ENCODE measurements at places on chromosomes 13 and 19. TPM values are rescaled to one million over a fixed set of nuclear protein-coding genes. Genes with fewer than 3 reads are reported as not detected.
A peak's percentile ranks its signal among the peaks of the same experiment; 100 is the strongest.

SIX5 gene
- 50.8 TPM for total RNA-seq

CHST8 gene
- 0.92 TPM for total RNA-seq

ZNF486 gene
- total RNA-seq: 26.9 TPM

HCN2 gene
- not detected for total RNA-seq

IGFL3 gene
- total RNA-seq: not detected

ZNF234 gene
- total RNA-seq: 10.9 TPM

GRCh38 chr13:113922412-113923118 is 51.3 kb downstream of the C13orf46 start:
- H3K4me1 ChIP-seq: no peaks in the 10 kb centered on the region
- no peaks in the 10 kb centered on the region for H3K36me3 ChIP-seq
- DNase-seq: no peak
- no peak overlapping the region for H3K4me3 ChIP-seq

- no peaks in the 10 kb centered on the region for H3K36me3 ChIP-seq
- DNase-seq: peak; percentile 93
- H3K4me3 ChIP-seq: no peak overlapping the region
- peaks cover 63% of the 10 kb centered on the region for H3K4me1 ChIP-seq
- peak overlapping the region; percentile 92 for H3K27ac ChIP-seq
Measured at GRCh38 chr13:25910991-25911419, 140.8 kb downstream of the SHISA2 start.

GRCh38 chr13:85287528-85287927 is 511.7 kb downstream of the SLITRK6 start:
- H3K4me3 ChIP-seq: no peak overlapping the region
- H3K36me3 ChIP-seq: no peaks in the 10 kb centered on the region
- no peak for DNase-seq
- no peaks in the 10 kb centered on the region for H3K4me1 ChIP-seq

DNA sequence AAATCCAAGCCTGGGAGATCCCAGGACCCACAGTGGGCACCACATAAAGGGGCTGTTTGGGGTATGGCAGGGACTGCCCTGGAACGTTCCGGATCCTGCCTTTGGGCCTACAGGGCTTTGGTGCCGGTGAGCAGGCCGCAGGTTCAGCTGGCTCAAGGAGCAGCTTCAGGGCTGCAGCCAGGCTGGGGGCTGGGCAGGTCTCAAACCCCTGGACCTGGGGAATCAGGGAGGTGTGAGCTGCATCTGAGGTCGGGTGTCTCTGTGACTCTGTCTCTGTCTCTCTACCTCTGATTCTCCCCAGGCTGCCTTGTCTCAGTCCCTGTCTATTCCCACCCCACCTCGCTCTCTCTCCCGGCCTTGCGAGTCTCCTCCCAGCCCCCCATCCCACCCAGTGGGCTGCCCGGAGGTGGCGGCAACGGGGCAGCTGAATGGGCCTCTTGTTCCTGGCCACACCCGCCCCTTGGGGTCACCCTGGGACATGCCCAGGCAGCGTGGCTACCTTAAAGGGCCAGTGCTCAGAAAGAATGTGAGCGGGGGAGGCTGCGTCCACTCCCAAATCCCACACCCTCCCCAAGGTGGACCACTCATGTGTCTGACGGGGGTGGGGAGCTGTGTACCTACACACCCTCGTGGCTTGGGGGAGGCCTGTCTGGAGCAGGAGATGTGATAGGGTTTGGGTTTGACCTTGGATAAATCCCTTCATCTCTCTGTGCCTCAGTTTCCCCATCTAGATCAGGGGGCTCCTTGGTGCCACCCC is 31.1 kb downstream of the NFIC start:
- H3K27me3 ChIP-seq: peaks cover 13% of the 10 kb centered on the region
- no peaks in the 10 kb centered on the region for H3K4me1 ChIP-seq
- H3K27ac ChIP-seq: no peak overlapping the region
- no peak overlapping the region for H3K4me3 ChIP-seq
- peak; percentile 30 for DNase-seq

- no peaks in the 10 kb centered on the region for H3K4me1 ChIP-seq
- H3K27me3 ChIP-seq: no peaks in the 10 kb centered on the region
- DNase-seq: no peak
- no peaks in the 10 kb centered on the region for H3K36me3 ChIP-seq
- H3K27ac ChIP-seq: no peak overlapping the region
- no peak overlapping the region for H3K4me3 ChIP-seq
Measured at GRCh38 chr19:43610493-43610892, 1.4 kb upstream of the SRRM5 start.

GRCh38 chr13:76886292-76887075 is at the start of gene KCTD12:
Gene KCTD12, minus strand, starts transcription at chr13:76886405. Its CDS starts 257 bp downstream, at chr13:76886148.
- H3K27me3 ChIP-seq: peaks cover 83% of the 10 kb centered on the region
- H3K36me3 ChIP-seq: no peaks in the 10 kb centered on the region
- peak; percentile 93 for DNase-seq
- peak within 1 kb of the TSS; percentile 68 for H3K4me3 ChIP-seq

GRCh38 chr19:45613926-45614725 is 12.1 kb upstream of the GPR4 start:
- no peaks in the 10 kb centered on the region for H3K27me3 ChIP-seq
- H3K4me1 ChIP-seq: peaks cover 4% of the 10 kb centered on the region
- no peak for DNase-seq
- H3K36me3 ChIP-seq: no peaks in the 10 kb centered on the region

- no peak overlapping the region for H3K4me3 ChIP-seq
- no peak overlapping the region for H3K27ac ChIP-seq
- no peaks in the 10 kb centered on the region for H3K27me3 ChIP-seq
- H3K36me3 ChIP-seq: no peaks in the 10 kb centered on the region
Measured at GRCh38 chr13:23288564-23288963, 107.8 kb downstream of the SGCG start.

- no peak overlapping the region for H3K4me3 ChIP-seq
- H3K36me3 ChIP-seq: no peaks in the 10 kb centered on the region
Measured at GRCh38 chr19:5837761-5838352, 1.6 kb downstream of the FUT6 start.

DNA sequence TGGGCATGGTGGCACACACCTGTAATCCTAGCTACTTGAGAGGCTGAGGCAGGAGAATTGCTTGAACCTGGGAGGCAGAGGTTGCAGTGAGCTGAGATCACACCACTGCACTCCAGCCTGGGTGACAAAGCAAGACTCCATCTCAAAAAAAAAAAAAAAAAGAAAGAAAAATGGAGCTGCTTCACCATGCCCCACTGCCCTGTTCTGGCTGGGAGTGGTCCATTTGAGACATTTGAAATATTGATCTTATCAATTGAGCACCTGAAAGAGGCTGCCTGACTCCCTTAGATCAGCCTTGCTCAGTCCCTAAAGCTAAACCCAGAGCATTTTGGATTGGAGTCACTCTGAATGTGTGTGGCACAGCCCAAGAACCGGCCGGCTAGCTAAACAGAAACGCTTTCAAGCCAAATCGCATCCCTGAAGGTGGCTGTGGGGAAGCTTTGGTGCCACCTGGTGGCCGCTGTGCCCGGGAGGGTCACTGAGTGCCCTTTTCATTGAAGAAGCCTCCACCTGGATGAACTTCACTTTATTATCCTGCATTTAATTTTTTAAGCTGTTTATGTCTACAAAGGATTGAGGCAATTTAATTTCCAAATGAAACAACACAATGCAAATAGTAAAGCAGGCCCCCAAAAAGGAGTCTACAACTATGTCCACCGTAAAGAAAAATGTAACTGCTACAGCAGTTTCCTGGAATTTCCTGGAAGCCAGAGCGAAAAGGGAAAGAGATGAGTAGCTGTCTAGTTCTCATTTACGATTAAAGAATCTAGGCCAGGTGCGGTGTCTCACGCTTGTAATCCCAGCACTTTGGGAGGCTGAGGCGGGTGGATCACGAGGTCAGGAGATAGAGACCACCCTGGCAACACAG is 53.1 kb upstream of the SERPINE3 start:
- peak; percentile 88 for DNase-seq
- no peak overlapping the region for H3K27ac ChIP-seq
- no peak overlapping the region for H3K4me3 ChIP-seq
- H3K27me3 ChIP-seq: no peaks in the 10 kb centered on the region
- H3K4me1 ChIP-seq: peaks cover 8% of the 10 kb centered on the region

DNA sequence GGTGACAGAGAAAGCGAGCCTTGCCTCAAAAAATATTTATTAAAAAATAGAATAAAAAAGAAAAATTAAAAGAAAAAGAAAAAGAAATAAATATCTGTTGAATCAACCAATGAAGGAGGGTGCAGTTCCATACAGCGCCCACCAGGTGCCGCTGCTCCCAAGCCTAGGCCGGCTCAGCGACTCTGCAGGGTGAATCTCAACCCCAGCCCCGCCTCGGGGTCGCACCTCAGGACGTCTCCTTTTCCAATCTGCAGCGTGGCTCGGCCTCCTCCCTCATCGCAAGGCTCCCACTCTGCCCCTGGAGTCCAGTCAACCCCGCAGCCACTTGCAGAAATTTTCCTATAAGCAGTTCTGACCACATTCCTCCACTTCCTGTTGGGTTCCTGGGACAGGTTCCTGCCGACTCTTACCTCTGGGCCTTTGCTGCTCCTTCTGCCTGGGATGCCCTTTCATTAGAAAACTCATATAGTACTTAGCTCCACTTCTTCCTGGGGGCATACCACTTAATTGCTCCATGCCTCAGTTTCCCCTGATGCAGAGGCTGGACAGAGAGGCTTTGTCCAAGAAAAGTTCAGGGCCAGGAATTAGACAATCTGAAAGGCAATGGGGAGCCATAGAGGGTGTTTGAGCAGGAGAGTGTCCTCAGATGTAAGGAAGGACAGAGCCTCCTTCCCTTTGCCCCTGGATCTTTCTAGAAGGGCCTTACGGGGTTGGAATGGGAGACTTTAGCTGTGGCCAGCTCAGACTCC is 24.3 kb downstream of the NFILZ start:
- H3K4me3 ChIP-seq: no peak overlapping the region
- no peaks in the 10 kb centered on the region for H3K27me3 ChIP-seq
- no peaks in the 10 kb centered on the region for H3K36me3 ChIP-seq
- H3K4me1 ChIP-seq: no peaks in the 10 kb centered on the region
- peak; percentile 82 for DNase-seq
- no peak overlapping the region for H3K27ac ChIP-seq

- no peaks in the 10 kb centered on the region for H3K36me3 ChIP-seq
- no peaks in the 10 kb centered on the region for H3K4me1 ChIP-seq
- no peaks in the 10 kb centered on the region for H3K27me3 ChIP-seq
- no peak overlapping the region for H3K27ac ChIP-seq
- no peak overlapping the region for H3K4me3 ChIP-seq
Measured at GRCh38 chr19:13804830-13805683, 9.8 kb downstream of the ZSWIM4 start.

GRCh38 chr13:48549658-48550057 is 16.8 kb upstream of the RCBTB2 start:
- no peak for DNase-seq
- H3K36me3 ChIP-seq: no peaks in the 10 kb centered on the region
- peaks cover 16% of the 10 kb centered on the region for H3K4me1 ChIP-seq
- H3K4me3 ChIP-seq: no peak overlapping the region

- H3K4me3 ChIP-seq: no peak overlapping the region
- H3K27ac ChIP-seq: no peak overlapping the region
- no peaks in the 10 kb centered on the region for H3K36me3 ChIP-seq
- H3K27me3 ChIP-seq: no peaks in the 10 kb centered on the region
Measured at GRCh38 chr13:102273111-102273510, 128.7 kb downstream of the FGF14 start.

DNA sequence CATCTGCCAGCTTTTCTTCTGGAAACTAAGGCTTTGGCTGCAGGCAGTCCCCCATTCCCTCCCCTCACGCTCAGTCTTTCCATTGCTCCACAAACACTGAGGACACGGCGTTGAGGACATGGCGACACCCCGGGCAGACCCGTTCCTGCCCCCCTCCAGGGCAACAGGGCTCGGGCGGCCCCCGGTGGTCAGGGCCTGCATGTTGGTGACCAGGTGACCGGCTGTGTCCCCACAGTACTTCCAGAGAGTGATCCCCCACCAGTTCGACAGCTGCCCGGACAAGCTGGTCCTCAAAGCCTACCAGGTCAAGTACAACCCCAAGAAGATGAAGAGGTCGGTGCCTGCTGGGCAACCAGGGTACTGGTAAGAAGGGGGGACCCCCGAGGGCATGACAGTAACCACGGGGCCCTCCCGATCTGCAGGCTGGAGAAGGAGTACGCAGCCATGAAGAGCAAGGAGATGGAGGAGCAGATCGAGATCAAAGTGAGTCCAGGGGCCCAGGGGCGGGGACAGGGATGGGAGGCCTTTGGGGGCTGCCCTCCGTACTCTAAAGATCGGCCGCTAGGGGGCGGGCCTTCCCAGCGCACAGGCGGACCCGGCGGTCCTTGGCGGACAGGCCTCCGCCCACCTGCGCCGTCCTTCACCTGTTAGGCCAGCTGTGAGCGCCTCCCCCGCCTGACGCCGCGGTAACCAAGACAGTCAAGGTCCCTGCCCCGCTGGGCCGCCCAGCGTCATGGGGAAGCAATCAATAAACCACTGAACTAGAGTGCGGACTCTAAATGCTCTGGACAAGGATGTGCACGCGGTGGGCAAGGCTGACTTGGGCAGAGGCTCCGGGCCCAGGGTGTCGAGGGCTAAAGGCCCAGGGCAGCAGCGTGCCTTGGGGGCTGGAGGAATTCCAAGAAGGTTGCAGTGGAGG is 21.1 kb downstream of the PRR36 start:
- H3K36me3 ChIP-seq: no peaks in the 10 kb centered on the region
- no peaks in the 10 kb centered on the region for H3K4me1 ChIP-seq
- peak; percentile 91 for DNase-seq
- H3K27me3 ChIP-seq: peaks cover 45% of the 10 kb centered on the region
- H3K27ac ChIP-seq: no peak overlapping the region

DNA sequence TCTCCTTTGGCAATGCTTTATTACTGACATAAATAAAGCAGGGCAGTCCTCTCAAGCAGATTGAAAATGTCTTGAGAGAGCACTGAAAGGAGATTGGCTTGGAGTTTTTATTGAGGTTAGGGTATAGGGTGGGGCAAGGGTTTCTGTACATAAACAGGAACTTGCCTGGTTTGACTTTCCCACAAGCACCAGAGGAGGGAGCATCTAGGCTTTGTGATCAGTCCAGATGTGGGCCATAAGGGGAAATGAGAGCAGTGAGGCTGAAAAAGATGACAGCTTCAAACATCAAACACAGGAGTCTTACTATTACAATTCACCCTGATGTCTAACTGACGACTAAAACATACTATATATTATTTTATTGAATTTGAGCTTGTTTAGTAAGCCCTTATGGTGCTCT is 260.9 kb downstream of the MTUS2 start:
- H3K36me3 ChIP-seq: no peaks in the 10 kb centered on the region
- no peak overlapping the region for H3K4me3 ChIP-seq
- H3K27ac ChIP-seq: no peak overlapping the region

DNA sequence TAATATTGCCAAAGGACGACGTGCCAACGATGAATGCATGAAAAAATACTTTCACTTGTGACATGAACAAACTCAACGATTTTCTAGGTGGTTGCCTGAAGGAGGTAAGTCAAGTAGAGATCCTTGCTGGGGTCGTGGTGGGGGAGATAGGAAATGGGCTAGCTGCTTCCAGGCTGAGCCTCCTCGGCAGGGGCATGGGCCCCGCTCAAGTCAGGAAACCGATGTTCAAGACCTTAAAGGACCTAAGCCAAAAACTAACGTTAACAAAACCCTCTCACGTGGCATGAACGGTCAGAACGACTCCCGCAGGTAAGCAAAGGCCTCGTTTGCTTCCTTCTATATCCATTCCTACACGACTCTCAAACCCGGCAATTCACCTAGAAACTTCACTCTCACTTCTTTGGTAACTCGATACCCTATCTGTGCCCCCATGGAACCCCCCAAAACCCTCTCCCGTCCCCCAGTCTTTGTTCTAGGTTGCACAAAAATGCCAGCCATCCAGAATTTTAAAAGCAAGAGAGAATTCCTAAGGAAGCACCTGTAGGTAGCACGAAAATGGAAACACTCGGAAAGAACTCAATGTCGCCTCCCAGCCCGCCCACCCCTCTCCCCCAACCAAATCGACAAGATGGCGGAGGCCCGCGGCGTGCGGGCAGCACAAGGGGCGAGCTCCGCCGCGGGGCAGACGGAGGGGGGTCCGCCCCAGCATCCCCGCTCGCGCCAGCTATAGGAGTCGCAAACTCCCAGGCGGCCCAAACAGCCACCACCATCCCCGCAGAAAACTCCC is 13.6 kb downstream of the ACP4 start:
- H3K36me3 ChIP-seq: peaks cover 7% of the 10 kb centered on the region
- DNase-seq: peak; percentile 83
- peak overlapping the region; percentile 100 for H3K27ac ChIP-seq
- H3K4me3 ChIP-seq: peak overlapping the region; percentile 98
- peaks cover 20% of the 10 kb centered on the region for H3K27me3 ChIP-seq
